Renal cortical epithelial cell (primary cell): ENCODE measurements at places on chromosomes 16 and 17. TPM values are rescaled to one million over a fixed set of nuclear protein-coding genes. Genes with fewer than 3 reads are reported as not detected.

The RIPOR1 gene
- total RNA-seq = 61.6 and 195 TPM in 2 replicates

The SLC12A3 gene
- total RNA-seq = 2.4 and 5.2 TPM in 2 replicates

The C17orf107 gene
- 1.7 and 4.2 TPM in 2 replicates for total RNA-seq

The TP53TG3 gene
- total RNA-seq = not detected in 2 replicates

The CD7 gene
- total RNA-seq = not detected in 2 replicates

The ZNF174 gene
- 2.8 and 7.0 TPM in 2 replicates for total RNA-seq

The KRT24 gene
- not detected in 2 replicates for total RNA-seq

The ARSG gene
- 3.2 and 4.2 TPM in 2 replicates for total RNA-seq

The ASIC2 gene
- total RNA-seq = 2.1 and 13.6 TPM in 2 replicates

The DNAH3 gene
- total RNA-seq = 0.40 TPM in 1 of 2 replicates, not detected in the other

The CD300A gene
- total RNA-seq = 0.05 TPM in 1 of 2 replicates, not detected in the other

The KRT28 gene
- not detected in 2 replicates for total RNA-seq

The SSTR5 gene
- total RNA-seq = 0.40 TPM in 1 of 2 replicates, not detected in the other

The ABCC11 gene
- total RNA-seq = 0.05 TPM in 1 of 2 replicates, not detected in the other

The KRT25 gene
- not detected in 2 replicates for total RNA-seq

The ABCA10 gene
- 0.55 TPM in 1 of 2 replicates, not detected in the other for total RNA-seq

The STAC2 gene
- 44.7 TPM in 1 of 2 replicates, not detected in the other for total RNA-seq

The CMTM1 gene
- 2.8 and 6.2 TPM in 2 replicates for total RNA-seq

The SNX11 gene
- 16.1 and 25.0 TPM in 2 replicates for total RNA-seq

The OTOP3 gene
- not detected in 2 replicates for total RNA-seq

The MT4 gene
- not detected in 2 replicates for total RNA-seq

The KRT13 gene
- total RNA-seq = not detected in 2 replicates

The FOXO3B gene
- total RNA-seq = 1.2 and 2.6 TPM in 2 replicates

The ZFP1 gene
- 5.9 and 12.9 TPM in 2 replicates for total RNA-seq
